ENCODE measurements at places on chromosomes 11 and 22.

DNA sequence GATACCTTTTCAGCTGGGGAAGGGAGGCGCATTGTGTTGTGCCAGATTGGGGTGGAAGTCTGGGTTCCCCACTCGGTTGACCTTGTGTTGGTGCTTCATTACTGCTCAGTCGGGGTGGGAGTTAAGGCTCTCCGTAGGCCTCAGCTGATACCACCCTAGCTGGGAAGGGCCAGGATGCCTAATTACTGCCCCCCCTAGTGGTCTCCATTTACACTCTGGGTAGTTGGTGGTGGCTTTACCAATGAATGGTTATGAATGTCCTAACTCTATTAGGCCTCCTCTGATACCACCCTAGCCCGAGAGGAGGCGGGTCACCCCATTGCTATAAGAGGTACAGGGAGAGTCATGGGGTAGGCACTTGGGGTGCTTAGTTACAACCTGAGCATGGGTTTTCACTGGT is 27.5 kb upstream of the HIKESHI start:
- no peak for DNase-seq

DNA sequence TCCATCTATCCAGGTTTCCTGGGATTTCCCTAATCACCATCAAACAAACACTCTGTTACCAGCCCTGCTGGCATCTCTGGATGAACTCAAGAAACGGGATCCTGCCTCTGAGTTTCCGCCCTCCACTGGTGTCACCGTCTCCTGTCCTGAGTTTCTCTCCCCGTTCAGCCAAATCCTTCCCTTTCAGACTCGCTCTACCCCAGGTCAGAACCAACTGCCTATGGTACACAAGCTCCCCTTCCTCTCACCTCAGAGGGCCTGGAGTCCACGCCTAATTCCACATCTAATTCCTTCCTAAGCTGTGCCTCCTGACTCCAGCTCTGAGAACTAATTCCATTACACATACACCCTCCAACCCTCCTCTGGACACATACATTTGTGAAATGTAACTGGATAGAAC is 96.1 kb downstream of the SHANK2 start:
- no peak for DNase-seq

GRCh38 chr11:68773521-68774193 is 22.3 kb upstream of the TESMIN start:
- DNase-seq, result no peak

DNA sequence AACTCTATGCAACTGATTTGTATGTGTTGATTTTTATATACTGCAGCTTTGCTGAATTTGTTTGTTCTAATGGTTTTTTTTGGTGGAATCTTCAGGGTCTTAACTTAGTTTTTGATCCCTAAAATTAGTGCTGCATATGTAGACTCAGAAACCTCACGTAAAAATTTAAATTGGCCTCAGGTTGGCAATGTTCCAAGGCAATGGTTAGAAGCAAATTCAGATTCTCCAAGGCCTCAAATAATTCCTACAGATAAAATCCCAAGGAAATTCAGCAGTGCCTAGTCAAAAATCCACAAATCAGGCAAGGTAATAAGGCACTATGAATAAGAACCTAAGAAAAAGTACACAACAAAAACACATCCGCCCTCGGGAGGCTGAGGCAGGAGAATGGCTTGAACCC is 9.5 kb downstream of the PDE3B start:
- DNase-seq, result no peak

- DNase-seq, result peak; percentile 91
Observed at GRCh38 chr11:66100272-66101065, 30.4 kb downstream of the PACS1 start.

GRCh38 chr11:108817976-108818375 is 153.1 kb downstream of the DDX10 start:
- DNase-seq, result no peak

GRCh38 chr22:32255726-32256125 is 579 bp upstream of the SLC5A4 start:
- DNase-seq, result no peak

DNA sequence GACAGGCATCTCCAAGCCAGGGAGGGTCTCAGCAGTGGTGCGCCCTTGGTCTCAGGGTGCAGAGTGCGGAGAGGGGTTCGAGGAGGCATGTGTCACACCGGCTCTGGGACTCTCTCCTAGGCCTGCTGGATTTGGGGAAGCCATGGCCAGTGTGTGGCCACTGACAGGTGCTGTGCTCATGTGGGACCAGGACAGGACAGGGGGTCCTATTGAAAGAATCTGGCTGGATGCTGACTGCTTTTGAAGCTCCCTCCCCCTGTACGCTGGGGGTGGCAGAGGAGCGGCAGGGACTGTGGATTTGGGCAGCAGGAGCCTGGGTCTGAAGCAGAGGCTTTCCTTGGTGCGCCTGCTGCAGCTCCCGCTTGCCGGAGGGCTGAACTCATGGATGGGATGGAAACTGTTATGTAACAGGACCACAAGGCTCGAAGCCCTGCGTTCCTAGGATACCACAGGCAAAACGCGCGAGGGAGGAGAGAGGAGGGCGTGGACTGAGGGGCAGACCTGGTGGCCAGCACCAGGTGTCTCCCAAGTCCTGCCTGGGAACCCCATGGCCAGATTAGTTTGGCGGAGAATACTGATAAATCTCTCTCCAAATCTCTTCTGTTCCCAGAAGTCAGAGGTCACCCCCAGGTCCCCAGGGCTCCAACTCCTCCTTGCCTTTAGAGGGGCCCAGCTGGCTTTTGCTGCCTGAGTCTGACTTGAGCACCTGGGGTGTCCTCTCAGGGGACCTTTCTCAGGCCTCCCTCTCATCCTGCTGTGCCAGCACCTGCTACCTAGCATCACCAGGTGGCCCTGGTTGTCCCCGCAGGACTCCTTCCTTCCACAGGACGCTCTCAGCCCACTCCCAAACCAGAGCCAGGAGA is 13.8 kb upstream of the TEF start:
- DNase-seq, result no peak

GRCh38 chr11:83689144-83689780 is 403.1 kb upstream of the CCDC90B start:
- DNase-seq, result no peak

DNA sequence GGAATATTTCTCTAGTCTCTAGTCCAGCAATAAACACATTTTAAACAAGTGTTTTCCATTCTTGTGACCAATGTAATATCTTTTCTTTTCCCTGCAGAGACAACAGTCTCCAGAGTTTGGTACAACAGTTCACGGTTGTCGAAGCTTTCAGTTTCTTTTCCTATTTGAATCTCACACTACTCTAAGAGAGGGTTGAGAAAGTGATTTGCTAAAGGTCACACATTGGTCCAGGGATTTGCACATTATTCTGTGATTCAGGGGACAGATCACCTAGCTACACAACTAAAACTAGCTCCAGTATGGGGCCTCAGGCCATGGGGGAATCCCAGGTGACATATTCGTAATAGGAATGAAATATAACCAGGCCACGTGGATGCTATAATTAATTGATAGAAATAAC is 132.5 kb downstream of the HIPK3 start:
- DNase-seq, result no peak

- DNase-seq, result no peak
Observed at GRCh38 chr11:109668973-109669634, 247.1 kb downstream of the C11orf87 start.

- no peak for DNase-seq
Observed at GRCh38 chr11:118267486-118267885, 3.4 kb upstream of the MPZL2 start.

DNA sequence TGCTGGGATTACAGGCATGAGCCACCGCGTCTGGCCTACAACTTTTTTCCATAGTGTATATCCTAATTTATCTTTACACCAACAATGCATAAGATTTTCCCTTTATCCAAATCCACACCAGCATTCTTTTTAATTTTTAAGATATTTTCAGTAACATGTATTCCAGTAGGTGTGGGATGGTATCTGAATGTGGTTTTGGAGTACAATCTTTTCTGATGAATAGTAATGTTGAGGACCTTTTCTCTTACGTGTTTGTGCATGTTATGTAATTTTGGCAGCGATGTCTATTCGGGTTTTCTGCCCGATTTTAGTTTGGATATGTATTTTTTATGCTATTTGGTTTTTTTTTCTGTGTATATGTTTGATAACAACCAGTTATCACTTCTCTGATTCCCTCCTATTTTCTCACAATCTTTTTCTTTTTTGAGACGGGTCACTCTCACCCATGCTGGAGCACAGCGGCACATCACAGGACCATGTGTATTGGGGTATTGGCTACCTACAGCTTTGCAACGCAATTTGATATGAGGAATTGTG is 114.6 kb upstream of the GRK3 start:
- DNase-seq, result no peak

DNA sequence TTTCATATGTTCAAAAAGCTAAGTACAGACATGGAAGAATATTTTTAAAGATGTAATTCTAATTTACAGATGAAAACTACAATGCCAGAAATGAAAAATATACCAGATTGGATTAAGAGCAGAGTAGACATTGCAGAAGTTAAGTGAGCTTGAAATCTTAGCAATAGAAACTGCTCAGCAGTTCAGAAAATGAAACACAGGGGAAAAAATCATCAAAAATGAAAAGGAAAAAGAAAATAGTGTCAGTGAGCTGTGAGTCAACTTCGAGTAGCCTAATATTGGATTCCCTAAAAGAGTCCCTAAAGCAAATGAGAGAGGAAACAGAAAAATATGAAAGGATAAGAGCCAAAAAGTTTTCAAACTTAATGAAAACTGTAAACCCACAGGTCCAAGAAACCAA is 25.8 kb upstream of the IL10RA start:
- no peak for DNase-seq

DNA sequence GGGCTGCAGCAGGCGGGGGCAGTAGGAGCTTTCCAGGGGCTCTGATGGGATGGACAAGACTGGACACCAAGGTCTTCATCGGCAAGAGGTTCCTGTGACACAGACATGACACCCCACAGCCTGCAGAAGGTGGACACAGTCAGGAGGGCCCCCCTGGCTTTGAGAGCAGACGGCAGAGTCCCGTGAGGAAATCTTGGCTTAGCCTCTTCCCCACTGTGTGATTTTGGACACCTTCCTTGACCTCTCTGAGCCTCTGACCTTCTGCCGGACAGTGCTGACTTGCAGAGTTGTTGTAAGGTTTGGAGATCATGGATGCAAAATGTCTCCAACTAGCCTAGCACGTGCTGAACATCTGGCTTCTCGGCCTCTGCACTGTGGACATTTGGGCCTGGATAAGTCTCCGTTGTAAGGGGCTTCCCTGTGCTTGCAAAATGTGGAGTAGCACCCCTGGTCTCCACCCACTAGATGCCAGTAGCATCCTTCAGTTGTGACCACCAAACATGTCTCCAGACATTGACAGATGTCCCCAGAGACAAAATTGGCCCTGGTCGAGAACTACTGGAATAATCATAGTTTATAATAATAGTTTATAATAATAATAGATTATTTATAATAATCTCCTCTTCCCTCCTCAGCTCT is 54.6 kb downstream of the MCM5 start:
- no peak for DNase-seq

DNA sequence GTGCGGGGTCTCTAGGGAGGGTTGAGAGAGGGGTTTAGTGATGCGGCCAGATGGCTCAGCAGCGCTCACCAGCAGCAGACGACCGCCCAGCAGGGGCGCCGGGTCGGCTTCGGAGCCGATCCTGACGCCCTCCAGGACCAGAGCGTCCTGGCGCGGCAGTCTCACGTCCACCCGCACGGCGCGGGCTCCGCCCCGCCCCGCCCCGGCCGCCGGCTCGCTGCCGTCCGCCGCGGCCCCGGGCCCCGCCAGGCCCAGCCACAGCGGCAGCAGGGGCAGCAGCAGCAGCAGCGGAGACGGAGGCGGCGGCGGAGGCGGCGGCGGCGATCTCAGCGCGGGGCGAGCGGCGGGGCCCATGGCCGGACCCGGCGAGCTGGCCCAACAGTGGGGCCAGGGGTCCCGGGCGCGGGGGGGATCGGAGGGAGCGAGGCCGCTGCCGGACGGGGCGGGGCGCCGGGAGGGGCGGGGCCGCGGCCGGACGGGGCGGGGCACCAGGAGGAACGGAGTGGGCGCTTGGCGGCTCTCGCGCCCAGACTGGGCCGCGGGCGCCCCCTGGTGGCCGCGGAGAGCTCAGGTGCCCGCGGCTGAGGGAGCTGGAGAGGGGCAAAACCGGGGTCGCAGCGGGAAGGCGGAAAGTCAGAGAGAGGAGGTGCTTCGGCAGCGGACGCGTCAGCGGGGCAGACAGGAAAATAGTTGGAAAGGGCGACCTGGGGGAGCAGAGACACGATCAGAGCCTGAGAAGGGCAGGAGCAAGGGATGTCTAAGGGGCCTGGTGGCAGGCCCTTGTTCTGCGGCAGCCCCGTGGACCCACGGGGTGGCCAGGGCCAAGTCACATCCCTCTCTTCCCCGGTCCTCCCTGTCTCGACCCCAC is at the start of gene RNF215:
Gene RNF215 (minus strand): TSS at position 452 of the 868 bp plus-strand sequence. CDS start 98 bp downstream, at position 354.
- no peak for DNase-seq
